Neuronal stem cell (in vitro differentiated cells): ENCODE measurements at places on chromosomes 1 and 21.

DNA sequence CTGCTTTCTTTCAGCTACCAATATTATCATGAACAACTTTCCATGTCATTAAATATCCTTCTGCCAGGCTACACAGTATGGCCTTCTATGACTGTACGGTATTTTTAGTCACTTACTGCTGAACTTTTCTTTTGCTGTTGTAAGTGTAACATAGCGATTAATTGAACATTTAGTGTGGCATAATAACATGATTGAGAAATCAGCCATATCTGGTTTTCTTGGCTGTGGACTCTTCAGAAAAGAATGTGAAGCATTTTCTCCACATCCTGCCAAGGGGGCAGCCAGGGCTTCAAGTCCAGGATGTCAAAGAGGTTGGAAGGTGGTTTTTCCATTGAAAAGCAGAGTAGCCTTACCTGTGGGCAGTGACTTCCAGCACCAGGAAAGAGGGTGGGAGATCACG lies 8.8 kb upstream of the AHCYL1 start:
- no peak for DNase-seq

DNA sequence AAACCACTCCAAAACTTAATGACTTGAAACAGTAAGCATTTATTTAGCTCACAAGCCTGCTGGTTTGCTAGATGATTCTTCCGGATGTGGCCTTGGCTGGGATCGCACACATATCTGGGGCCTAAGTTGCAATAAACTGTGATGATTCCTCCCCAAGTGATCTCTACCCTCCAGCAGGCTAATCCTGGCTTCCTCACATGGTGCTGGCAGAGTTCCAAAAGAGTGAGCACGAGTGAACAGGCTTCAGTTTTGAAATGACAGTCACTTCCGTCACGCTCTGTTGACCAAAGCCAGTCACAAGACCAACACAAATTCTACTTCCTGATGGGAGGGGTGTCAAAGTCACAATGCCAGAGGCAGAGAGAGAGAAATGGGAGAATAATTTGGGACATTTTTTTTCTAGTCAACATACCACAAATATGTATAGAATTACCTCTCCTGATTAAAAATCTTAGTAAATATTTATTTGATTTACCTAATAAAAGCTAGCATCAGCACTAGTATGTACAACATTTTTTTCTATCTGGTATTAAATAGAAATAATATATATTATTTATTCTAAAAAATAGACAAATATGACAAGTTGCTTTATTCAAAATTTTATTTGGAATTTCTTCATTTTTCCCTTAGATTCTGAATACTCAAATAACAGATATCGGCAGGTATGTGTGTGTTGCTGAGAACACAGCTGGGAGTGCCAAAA lies 292.7 kb downstream of the TPR start:
- peak; percentile 23 for DNase-seq

- no peak for DNase-seq
These were observed 24.7 kb downstream of the HSF2BP start for GRCh38 chr21:43634618-43635017.

GRCh38 chr1:178465011-178465410 lies 31.8 kb downstream of the CLEC20A start:
- no peak for DNase-seq

DNA sequence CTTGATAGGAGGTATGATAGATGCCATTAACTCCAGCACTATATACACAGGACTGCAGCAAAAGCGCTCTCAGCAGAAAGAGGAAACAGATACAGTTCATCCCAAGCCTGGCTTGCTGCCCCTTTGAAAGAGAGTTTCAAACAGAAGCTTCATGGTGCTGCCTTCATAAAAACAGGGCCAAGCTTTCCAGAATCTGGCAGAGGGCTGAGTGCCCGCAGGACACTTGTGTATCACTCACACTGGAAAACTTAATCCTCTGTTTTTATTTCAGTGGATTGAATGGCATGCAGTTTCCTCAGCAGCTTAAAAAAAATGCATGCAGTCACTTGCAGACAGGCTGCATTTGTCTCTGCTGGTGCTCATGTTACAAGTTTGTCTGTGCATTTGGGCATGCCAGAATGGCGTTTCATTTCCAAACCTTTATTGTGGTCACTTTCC lies 40.4 kb downstream of the KCNJ15 start:
- no peak for DNase-seq

DNA sequence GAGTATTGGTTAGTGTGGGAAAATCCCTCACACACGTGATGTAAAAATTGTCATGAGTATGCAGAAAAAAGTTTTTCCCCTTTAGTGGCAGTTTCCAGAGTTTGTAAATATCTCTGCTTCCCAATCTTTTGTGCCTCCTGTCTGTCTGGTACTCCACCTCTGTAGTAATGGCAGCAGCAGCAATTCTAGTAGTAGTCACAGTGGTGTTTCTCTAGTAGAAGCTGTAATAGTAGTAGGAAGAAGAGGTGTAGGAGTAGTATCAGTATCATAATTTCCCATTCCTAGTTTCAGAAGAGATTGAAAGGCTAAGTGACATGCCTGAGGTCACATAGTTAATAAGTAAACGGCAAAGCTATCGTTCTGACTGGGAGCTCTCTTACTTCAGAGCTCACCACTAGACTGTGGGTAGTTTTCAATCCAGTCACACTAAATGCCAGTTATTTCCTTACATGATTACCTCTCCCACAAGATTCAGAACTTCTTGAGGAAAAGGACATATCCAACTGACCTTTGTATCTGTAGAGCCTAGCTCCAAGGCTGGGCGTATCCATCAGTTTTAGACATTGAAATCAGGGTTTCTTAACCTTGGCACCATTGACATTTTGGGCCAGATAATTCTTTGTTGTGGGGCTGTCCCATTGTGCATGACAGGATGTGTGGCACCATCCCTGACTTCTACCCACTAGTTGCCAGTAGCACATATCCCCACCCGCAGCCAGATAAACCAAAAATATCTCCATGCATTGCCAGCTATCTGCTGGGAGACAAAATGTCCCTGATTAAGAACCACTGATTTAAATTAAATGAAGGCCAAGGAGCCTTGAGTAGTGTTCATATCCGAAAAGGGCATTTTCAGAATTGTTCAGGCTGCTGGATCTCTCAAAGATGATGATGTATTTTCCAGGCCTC lies 135.9 kb downstream of the FGGY start:
- no peak for DNase-seq

DNA sequence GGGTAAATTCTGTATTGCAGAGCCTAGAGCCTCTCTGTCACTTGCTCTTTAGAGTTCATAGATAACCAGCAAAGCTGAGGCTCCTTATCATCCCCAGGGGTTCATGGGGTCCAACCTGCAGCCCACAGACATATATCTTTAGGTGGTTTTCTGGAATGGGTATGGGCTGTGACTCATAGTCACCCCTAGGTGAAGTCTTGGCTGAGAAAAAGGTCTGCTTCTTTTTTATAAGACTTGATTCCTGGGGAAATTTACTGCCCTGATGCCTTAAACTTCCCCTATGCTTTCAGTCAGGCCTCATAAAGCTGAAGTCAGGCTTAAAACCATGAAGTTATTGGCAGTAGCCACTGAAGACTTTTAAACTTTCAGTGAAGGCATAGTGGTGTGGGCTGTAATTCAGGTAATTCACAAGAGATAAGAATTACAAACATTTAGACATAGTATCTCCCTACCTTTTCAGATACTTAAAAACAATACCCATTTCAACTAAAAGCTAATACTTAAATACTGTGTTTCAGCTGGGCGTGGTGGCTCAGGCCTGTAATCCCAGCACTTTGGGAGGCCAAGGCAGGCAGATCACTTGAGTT lies 46.8 kb downstream of the MACO1 start:
- DNase-seq, result no peak

DNA sequence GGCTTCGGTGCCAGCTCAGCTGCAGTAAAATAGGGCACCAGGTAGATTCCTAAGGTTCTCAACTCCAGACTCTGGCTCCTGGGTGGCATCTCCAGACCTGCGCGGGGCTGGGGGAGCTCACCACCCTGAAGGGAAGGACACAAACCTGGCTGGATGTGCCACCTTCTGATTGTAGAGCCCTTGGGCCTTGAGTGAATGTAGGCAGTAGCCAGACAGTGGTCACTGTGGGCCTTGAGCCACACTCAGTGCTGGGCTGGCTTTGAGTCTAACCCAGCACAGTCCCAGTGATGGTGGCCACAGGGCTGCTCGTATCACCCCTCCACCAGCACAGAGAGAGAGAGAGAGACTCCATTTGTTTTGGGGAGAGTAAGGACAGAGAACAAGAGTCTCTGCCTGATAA lies 38.0 kb upstream of the SH3GLB1 start:
- no peak for DNase-seq

- no peak for DNase-seq
These were observed 32.8 kb upstream of the S1PR1 start for GRCh38 chr1:101203820-101204540.

GRCh38 chr1:208533746-208534598 lies 289.8 kb upstream of the PLXNA2 start:
- no peak for DNase-seq

DNA sequence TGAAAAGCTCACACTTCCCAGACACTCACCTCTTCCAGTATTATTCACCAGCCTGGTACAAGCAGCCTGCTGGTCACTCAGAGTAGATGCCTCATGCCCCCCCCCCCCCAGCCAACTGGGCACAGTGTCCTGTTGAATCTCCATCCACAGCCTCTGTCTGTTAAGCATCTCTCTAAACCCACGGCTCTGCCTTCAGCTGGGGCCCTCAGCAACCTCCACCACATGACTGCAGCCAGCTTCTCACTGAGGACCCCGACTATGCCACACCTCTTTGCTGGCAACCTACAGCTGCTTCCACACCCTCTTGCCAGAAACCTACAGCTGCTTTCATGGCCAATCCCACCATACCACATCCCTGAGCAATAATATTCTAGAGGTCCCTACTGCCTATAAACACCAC lies 113.1 kb downstream of the RHOU start:
- no peak for DNase-seq

DNA sequence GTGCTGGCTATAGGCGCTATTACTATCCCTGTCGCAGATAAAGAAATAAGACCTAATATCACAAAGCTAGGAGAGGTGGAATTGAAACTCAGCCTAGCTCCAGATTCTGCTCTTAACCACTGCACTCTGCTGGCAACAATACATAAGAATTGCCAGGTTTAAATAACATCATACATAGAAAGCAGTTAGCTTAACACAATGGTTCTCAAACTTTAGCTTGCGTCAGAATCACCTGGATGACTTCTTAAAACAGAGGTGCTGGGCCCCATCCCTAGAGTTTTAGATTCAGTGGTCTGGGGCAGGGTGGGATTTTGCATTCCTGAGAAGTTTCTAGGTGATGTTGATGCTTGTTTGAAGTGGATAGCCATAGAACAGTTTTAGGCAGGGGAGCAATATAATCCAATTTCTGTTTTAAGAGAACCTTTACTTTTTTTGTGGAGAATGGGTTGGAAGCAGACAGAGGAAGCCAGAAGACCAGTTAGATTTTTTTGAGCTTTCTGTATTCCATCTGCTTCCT lies 1.1 kb upstream of the POMGNT1 start:
- no peak for DNase-seq

DNA sequence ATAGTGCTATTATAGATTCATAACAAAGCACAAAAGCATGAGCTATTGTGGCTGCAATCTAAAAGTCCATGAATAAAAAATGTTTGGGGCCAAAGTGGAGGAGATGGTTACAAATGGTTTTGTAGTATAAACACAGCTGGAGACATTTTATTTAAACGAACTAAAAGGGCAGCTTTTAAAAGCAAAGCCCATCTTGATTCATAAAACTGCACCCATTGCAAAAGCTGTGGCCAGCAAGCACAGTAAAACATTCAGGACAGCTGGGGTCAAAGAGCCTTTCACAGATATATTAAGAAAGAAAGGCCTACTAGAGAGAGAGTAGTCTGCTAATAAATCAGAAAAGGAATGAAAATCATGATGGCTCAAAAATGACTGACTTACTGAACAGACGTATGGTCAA lies 520.8 kb downstream of the NUF2 start:
- DNase-seq, result no peak

DNA sequence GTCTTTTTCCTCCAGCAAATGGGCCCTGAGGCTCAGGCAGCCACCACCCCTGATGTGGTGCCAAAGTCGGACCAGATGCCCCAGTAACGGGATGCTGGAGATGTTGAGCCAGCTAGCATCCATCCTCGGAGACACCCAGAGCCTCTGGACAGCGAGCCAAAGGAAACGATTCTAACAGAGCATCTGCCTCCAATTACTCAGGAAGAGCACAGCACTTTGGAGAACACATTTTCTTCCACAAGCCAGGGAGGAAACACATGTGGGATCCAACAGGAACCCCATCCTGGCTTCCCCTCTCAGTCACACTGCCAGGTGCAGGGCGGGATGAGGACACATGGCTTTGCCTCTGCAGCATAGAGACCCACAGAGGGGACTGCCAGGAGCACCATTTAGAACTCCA lies 44.9 kb downstream of the C1orf198 start:
- no peak for DNase-seq

DNA sequence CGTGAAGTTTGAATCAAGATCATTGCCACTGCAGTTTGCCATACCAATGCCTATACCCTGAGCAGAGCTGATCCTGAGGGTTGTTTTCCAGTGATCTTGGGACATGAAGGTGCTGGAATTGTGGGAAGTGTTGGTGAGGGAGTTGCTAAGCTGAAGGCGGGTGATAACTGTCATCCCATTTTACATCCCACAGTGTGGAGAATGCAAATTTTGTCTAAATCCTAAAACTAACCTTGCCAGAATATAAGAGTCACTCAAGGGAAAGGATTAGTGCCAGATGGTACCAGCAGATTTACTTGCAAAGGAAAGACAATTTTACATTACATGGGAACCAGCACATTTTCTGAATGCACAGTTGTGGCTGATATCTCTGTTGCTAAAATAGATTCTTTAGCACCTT lies 78.6 kb downstream of the FMN2 start:
- no peak for DNase-seq

DNA sequence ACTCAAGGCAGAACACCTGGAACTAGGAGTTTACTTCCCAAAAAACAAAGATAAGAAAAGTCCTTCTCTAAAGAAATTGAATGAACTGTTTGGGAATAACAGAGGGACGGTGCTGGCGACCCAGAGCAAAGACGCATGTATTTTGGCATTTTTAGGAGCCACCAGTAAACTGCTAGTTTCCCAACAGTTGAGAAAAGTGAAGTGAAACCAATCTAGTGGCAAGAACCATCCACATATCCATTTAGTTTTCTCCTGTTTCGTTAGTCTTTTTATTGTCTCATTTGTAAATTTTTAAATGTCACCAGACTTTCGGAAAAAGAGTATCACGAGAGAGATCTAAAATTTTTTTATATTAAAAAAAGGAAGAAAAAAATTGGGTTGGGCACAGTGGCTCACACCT lies 30.2 kb downstream of the ODF2L start:
- DNase-seq, result no peak

GRCh38 chr1:185433667-185434066 lies 116.6 kb upstream of the IVNS1ABP start:
- no peak for DNase-seq

GRCh38 chr1:83583351-83584014 lies 415.4 kb downstream of the TTLL7 start:
- no peak for DNase-seq

GRCh38 chr1:36561361-36561724 lies 78.6 kb upstream of the CSF3R start:
- no peak for DNase-seq

GRCh38 chr1:204363335-204364114 lies 3.8 kb upstream of the PLEKHA6 start:
- DNase-seq, result peak; percentile 79
